Naive thymus-derived CD4-positive, alpha-beta T cell (primary cell): ENCODE measurements at places on chromosomes 3 and 15. TPM values are rescaled to one million over a fixed set of nuclear protein-coding genes. Genes with fewer than 3 reads are reported as not detected.

The MEX3B gene
- total RNA-seq, result 1.9 TPM

The LEO1 gene
- 30.1 and 30.6 TPM in 2 replicates for total RNA-seq

The EFHB gene
- 1.3 TPM for total RNA-seq

GRCh38 chr3:166071-166470, 30.5 kb upstream of the CHL1 start:
- H3K27me3 ChIP-seq, result no peaks in the 10 kb centered on the region
- H3K27ac ChIP-seq, result no peak overlapping the region
- no peak overlapping the region for H3K4me3 ChIP-seq
- no peaks in the 10 kb centered on the region for H3K36me3 ChIP-seq
- H3K4me1 ChIP-seq, result no peaks in the 10 kb centered on the region
- no peak for DNase-seq

- peak overlapping the region; percentile 45 for H3K27ac ChIP-seq
- DNase-seq, result no peak
- H3K36me3 ChIP-seq, result no peaks in the 10 kb centered on the region
- no peaks in the 10 kb centered on the region for H3K4me1 ChIP-seq
- H3K4me3 ChIP-seq, result no peak overlapping the region
These were observed 47.4 kb downstream of the CMTM8 start for GRCh38 chr3:32285891-32286290.

DNA sequence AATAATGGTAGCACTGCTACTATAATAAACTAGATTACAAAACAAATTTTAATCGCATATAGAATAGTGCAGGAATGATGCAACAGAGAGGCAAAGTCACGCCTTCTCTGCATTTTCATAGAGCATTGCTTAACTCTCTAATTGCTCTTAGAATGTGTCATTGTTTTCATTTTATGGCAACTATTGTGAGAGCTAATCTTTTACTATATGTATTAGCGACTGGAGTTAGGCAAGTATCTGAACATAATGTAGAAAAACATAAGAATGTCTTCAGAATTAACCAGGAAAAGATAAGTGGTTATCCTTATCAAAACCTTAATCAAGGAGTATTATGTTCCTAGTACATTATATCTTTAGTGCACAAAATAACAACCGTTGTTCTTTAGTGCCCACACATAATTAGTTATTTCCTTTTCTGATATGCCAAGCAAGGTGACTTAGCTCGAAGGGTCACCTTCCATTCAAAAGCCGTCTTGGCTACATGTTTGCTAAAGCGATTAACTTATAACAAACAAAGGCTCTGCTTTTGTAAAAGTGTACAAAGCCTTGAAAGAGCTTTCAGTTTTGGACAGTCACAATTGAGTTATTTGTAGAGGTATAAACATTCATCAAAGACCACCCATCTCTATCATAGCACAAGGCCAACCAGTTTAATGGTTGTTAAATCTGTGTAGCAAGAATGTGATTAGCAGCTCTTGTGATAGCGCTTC, 1328.9 kb downstream of the ROBO2 start:
- H3K27me3 ChIP-seq, result no peaks in the 10 kb centered on the region
- no peak overlapping the region for H3K4me3 ChIP-seq
- DNase-seq, result no peak

DNA sequence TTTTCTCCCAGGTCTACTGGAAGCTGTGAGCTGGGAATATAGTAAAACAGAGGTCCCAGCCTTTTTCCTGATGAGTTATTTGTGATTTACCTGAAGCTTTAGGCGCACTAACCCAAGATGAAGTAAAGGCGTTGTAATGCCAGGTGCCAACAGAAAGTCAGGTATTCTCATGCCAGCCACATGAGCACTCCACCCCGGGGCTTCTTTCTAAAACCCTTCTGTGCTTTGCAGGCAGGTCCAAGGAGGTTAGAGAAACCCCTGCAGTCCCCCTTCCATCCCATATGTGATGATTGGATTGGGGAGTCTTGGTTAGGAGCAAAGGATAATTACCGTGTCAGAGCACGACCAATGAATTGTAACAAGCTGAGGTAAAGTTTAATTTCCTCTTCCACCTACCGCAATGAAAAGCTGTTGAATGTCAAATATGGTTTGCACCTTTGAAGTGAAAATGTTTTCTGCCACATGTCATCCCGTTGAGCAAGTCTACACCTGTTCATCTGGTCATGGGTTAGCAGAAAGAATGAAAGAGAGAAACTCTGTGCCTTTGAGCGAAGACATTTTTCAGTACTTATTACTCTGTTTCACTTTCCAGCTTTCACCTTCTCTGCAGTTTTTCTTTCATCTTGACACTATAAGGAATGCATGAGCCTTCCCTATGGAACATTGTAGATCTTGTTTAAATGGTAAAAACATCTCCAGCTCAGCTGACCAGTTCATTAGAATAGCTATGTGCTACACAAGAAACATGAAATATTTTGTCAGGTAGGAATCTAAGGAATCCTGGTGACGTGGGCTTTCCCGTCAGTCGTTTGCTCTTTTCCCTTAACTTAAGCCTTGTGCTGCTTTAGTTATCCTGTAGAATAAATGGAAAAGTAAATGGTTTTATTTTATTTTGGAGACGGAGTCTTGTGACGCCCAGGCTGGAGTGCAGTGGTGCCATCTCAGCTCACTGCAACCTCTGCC, 204.6 kb upstream of the IL12A start:
- no peaks in the 10 kb centered on the region for H3K27me3 ChIP-seq
- H3K4me1 ChIP-seq, result no peaks in the 10 kb centered on the region
- no peaks in the 10 kb centered on the region for H3K36me3 ChIP-seq
- H3K4me3 ChIP-seq, result no peak overlapping the region
- no peak for DNase-seq
- no peak overlapping the region for H3K27ac ChIP-seq

DNA sequence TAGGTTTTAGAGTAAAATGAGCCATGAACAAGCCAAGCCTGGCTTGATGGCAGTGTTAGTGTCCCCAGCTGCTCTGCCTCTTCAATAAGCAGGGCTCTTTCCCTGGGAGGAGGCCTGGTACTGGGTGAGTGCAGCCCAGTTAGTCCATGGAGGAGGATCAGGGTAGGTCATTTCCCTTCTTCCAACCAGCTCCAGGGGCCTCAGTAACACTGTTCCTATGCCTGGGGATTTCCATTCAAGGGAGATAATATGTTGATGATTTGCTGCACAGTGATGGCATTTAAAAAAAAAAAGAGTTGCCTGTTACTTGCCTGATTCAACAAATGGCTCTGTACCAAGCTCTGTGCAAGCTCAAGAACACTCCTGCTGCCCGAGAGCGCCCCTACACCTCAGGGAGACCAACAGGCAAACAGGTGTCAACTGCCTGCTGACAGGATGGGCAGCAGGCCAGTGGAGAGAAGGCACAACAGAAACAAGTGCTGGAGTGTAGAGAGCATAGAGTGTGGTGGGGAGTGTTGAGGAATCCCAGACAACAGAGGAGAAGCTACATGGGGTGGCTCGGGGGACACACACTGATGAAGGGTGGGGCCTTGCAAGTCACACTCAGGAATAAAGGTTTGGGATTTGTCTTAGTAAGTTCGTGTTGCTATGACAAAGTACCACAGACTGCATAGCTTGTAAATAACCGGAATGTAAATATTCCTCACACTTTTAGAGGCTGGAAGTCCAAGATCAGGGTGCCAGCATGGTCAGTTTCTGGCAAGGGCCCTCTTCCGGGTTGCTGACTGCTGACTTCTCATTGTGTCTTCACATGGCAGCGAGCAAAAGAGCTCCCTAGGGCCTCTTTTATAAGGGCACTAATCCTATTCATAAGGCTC, 78.6 kb upstream of the PXYLP1 start:
- DNase-seq, result no peak
- H3K27ac ChIP-seq, result no peak overlapping the region
- no peak overlapping the region for H3K4me3 ChIP-seq
- H3K27me3 ChIP-seq, result no peaks in the 10 kb centered on the region
- no peaks in the 10 kb centered on the region for H3K4me1 ChIP-seq
- H3K36me3 ChIP-seq, result no peaks in the 10 kb centered on the region

DNA sequence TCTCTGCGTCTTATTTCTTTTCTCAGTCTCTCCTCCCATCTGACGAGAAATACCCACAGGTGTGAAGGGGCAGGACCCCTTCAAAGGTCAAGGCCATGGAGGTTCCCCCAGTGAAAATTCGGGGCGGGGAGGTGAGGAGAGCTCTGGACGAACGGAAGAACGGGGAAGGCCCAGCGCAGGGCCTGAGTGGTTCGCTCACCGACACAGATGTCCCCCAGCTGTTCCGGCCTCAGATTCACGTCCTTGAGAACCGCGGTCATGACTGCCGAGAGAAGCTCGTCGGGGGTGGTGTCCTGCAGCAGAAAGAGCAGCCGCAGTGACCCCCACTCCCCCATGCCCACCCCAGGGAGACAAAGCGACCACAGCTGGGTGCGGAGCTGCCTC, 542 bp downstream of the ACAA1 start:
- peaks cover 35% of the 10 kb centered on the region for H3K4me1 ChIP-seq
- H3K4me3 ChIP-seq, result peak overlapping the region; percentile 98
- no peak for DNase-seq
- H3K27ac ChIP-seq, result peak overlapping the region; percentile 90
